Thyroid gland (tissue), 4 donors: ENCODE measurements at places on chromosomes 7 and 10. TPM values are rescaled to one million over a fixed set of nuclear protein-coding genes. Genes with fewer than 3 reads are reported as not detected.

PNLIPRP2 gene
- total RNA-seq = not detected

DEPP1 gene
- 518 TPM for total RNA-seq

MMP21 gene
- not detected for total RNA-seq

ZNF789 gene
- total RNA-seq = 11.8 TPM

PTN gene
- total RNA-seq = 6.8 TPM

GSTO2 gene
- total RNA-seq = 7.5 TPM

IDI2 gene
- total RNA-seq = not detected

TMEM176B gene
- 36.0 TPM for total RNA-seq

ACHE gene
- 2.0 TPM for total RNA-seq

HK1 gene
- total RNA-seq = 106 TPM

GNAT3 gene
- not detected for total RNA-seq

LBX1 gene
- not detected for total RNA-seq

GTF2IRD1 gene
- total RNA-seq = 41.1 TPM

MSMB gene
- total RNA-seq = not detected

PAXIP1 gene
- 13.2 TPM for total RNA-seq

ARHGEF5 gene
- 86.0 TPM for total RNA-seq

OR9A2 gene
- total RNA-seq = not detected

NAT16 gene
- total RNA-seq = not detected

SMNDC1 gene
- total RNA-seq = 14.2 TPM

NPC1L1 gene
- not detected for total RNA-seq

PSTK gene
- total RNA-seq = 4.4 TPM
